ENCODE measurements at places on chromosomes 2 and 18.
A peak's percentile ranks its signal among the peaks of the same experiment; 100 is the strongest.

GRCh38 chr2:159272156-159272555 lies 14.3 kb downstream of the WDSUB1 start:
- no peak for DNase-seq

DNA sequence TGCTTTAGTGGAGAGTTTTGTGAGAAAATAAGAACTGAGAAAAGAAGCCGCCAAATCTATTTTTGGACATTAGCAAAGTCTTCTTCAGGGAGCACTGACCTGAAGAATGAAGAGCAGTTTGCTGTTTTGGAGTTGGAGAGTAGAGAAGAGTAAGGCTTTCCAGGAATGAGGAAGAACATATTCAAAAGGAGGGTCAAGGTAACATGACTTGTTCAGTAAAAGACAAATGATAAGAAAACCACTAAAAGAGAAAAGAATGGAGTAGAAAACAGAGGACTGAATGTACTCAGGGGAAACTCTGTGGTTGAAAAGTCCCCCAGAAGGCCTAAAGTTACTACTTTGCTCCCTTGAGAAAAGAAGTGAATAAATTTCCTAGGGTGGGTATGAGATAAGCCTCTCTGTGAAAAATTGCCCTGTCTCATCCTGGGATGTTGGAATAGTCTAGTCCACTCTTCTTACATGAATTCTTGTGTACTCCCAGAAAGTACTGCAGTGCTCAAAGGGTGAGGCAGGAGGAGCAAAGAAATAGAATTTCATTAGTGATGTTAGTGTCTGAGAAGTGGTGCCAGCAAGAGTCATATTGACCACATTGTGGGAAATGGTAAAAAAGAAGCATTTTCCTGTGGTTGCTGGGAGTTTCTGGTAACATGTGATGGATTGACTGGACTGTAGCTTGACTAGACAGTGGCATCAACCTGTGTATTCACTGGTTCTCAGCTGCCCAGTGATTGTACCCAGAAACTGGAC lies 27.8 kb downstream of the MBD5 start:
- peak; percentile 72 for DNase-seq

DNA sequence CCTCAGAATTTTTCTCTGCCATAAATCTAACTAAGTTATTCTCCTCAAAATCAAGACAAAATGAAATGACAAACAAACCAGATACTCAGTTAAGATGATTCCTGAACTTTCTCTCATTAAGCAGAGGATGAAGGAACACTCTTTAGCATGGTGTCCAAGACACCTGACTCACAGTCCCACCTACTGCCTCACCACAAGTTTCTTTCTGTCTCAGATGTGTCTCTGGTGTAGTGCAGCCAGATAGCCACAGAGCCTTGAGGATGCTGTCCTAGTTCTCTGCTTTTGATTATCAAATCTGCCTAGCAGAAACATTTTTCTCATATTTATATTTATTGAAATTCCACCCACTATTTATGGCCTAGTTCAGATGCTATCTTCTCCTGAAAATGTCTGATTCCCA lies 103.6 kb upstream of the TMEM200C start:
- DNase-seq, result no peak

DNA sequence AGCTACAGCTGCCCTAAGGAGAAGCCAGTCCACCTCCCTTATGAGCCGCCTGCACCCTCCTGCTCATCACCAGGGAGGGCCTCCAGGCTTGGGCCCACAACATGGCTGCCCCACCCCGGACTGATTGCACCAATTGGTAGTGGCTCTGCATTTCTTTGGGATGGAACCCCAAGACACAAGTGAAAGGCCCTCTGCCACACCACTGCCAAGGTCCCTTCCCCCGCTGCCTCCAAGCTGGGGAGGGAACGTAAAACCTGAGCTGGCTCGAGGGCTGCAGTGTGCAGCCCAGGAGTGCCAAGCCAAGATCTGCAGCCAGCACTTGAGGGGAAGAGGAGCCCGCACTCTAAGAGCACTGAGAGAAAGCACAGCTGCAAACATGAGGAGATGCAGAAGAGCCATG lies 97.3 kb downstream of the EFEMP1 start:
- no peak for DNase-seq

DNA sequence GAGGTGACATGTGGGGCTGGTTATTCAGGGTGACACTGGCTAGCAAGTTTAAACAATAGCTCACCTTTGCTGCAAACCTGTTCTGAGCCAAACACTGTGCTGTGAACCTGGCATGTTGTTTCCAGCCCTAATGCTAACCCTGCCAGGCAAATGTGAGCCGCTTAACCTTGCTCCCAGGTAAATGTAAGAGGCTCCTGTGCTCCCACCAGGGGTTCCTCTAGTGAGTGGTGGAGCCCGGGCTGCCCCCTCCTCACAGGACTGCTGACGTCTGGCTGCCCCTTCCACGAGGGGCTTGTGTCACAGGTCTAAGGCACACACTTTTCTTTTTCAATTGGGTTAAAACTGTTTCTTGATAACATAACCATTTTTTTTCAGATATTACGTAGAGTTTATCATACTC lies 223.7 kb downstream of the DCDC2C start:
- no peak for DNase-seq

DNA sequence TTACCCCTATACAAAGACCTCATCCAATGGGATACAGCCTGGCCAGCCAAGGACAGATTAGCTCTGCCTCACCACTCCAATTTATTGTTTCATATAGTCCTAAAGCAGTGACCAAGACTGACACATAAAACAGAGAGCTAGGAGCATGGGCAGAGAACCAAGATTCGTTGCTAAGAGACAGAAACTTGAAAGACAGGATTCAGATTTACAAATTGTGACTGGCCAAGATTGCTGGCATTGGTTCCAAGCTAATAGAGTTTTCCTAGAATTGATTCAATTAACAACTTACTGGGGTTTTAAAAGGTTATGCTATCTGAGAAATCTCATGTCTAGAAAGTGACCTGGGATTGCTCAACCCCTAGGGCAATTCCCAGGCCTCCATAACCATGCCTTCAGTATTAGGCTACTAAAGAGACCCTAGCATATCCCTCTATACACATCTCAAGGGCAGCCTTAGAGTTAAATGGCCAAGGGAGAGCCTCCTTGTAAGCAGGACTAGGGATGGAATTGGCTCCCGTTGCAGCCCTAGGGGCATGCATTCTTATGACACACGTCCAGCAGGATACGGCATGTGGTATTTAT lies 75.6 kb downstream of the ICOS start:
- no peak for DNase-seq

GRCh38 chr18:58505181-58505580 lies 123.7 kb downstream of the ALPK2 start:
- no peak for DNase-seq

DNA sequence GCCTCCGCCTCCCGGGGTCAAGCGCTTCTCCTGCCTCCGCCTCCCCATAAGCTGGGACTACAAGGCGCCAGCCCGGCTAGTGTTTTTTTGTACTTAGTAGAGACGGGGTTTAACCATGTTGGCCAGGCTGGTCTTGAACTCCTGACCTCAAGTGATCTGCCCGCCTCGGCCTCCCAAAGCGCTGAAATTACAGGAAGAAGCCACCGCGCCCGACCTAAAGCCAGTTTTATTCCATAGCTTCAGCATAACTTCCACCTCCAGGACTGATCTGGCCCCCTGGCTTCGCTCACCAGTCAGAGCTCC lies 783 bp upstream of the TXNL4A start:
- no peak for DNase-seq

DNA sequence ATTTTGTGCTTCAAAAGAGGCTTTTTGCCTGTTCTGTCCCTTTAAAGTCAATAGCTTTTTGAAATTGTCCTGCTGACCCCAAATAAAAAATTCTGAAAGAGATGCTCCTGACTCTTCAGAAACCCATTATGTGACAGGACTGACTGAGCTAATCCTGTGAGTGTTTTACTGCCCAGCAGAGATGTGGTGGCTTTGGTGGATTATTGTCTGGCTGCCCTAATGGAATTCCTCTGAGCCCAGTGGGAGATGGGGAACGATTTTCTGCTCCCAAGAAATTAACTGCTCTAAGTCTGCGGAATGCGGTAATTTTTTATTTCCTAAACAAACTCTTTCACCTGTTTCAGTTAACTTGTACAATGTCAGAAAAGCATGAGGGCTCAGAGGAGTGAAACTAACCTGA lies 258.2 kb downstream of the IKZF2 start:
- DNase-seq, result no peak

DNA sequence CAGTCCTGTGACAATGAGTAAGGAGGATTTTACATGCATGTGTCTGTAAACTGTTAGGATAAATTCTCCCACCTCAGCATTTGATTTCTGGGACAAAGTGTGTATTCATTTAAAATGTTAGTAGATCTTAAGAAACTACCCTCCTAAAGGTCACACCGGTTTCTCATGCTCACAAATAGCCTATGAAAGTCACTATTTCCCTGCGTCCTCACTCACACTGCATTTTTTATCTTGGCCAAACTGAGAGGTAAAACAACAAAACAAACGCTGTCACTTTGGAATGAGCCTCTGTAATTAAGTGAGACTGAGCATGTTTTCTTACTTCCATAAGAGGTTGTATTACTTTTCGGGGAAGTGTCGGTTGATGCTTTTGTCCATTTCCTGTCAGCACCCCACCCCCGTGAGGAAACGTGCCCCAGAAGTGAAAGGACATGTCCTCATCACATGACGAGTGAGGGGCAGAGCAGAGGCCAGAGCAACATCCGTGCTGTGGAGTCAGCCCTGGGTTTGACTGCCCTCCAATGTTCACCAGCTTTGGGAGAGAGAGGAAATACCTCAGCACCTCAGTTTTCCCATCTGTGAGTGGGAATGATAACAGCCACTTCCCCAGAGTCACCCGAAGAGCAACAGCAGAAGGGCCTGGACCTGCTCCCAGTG lies 3.1 kb downstream of the GYPC start:
- peak; percentile 37 for DNase-seq

GRCh38 chr2:162328424-162329157 lies 10.1 kb upstream of the IFIH1 start:
- DNase-seq, result no peak

DNA sequence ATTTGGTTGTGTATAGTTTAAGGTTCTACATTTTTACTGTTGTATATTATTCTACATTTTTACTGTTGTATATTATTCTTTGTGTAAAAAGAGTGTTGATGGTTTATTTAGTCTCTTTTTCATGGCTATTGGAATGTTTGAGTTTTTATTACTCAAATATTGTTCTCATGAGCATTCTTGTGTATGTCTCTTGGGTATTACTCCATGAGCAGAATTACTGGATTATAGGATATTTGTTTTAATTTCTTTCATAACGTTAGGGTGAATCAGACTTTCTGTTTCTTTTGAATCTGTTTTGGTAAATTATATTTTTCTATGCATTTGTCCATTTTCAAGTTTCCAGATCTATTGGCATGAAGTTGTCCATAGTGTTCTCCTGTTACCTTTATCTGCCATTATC lies 111.6 kb downstream of the DYNAP start:
- DNase-seq, result no peak

- DNase-seq, result no peak
Measured at GRCh38 chr18:21260621-21261020, 18.6 kb downstream of the GREB1L start.

GRCh38 chr2:65549257-65549627 lies 116.8 kb upstream of the SPRED2 start:
- no peak for DNase-seq

- peak; percentile 20 for DNase-seq
Measured at GRCh38 chr2:212147921-212148513, 390.6 kb downstream of the ERBB4 start.

GRCh38 chr2:43226955-43227829 lies 786 bp upstream of the ZFP36L2 start:
- peak; percentile 82 for DNase-seq

DNA sequence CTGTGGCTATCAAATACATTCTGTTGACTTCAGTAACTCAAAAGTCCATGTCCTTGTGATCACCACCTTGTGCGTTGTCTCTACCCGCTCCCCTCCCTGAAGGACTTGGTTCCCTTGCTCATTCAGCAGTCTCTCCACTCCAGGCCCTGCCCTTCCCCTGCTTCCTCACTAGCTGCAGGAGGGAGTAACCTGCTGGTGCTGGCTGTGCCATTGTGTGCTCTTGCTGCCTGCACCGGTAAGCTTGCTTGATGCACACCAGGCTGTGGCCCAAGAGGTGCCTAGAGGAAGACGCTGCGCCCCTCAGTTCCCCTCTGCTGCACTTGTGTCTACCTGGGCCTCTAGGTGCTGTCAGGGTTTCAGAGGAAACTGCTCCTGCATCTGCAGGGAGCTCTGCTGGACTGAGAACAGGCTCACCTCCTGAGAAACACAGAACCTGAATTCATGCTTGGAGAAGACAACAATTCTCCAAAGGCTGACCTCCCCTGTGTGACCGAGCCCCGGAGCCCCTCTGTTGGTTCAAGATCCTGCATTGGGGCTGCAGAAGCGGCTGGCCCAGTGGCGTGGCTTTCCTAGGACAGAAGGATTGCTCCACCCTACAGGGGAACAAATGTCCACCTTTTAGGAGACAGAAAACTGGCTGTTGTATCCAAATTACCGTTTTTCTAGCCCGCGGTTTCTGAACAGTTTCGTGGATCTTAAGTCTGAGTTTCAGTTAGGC lies 33.6 kb downstream of the PTPRM start:
- DNase-seq, result no peak

GRCh38 chr2:2942225-2942624 lies 435.4 kb downstream of the EIPR1 start:
- DNase-seq, result no peak

DNA sequence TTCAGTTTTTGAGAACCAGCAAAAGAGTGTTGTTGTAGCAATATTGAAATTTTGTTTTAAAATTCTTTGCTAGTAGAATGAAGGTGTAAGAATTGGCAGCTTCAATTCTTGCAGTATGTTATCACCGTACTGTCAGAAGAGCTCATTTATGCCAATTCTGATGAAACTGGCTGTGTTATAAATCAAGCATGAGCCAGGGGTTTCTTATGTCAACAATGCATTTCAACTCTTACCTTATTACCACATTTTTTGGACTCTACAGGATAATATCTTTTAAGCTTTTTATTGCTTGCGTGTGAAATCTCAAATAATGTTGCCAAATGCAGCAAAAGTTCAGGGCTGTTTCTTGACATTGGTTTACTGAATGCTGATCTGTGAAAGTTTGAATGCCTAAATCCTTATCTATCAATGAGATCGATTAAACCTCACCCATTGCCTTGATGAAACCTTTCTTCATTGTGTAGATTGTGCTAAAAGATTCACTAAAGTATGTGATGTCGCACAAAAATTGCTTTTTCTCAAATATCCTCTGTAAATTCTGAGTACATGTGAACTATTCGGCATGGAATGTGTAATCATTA lies 1389.3 kb upstream of the ZEB2 start:
- no peak for DNase-seq

- peak; percentile 40 for DNase-seq
Measured at GRCh38 chr2:231800493-231801091, 14.3 kb downstream of the COPS7B start.

- DNase-seq, result no peak
Measured at GRCh38 chr2:27652341-27652740, 11.1 kb downstream of the SUPT7L start.

- DNase-seq, result no peak
Measured at GRCh38 chr2:53559302-53559966, 208.2 kb upstream of the CHAC2 start.

- DNase-seq, result no peak
Measured at GRCh38 chr2:120210270-120210693, 12.9 kb downstream of the TMEM185B start.

Measured in astrocyte of the spinal cord (primary cell).